ENCODE measurements at places on chromosomes 4 and X. TPM values are rescaled to one million over a fixed set of nuclear protein-coding genes. Genes with fewer than 3 reads are reported as not detected.

GRCh38 chr4:83179205-83179604 is 64.7 kb upstream of the PLAC8 start:
- DNase-seq: no peak

DNA sequence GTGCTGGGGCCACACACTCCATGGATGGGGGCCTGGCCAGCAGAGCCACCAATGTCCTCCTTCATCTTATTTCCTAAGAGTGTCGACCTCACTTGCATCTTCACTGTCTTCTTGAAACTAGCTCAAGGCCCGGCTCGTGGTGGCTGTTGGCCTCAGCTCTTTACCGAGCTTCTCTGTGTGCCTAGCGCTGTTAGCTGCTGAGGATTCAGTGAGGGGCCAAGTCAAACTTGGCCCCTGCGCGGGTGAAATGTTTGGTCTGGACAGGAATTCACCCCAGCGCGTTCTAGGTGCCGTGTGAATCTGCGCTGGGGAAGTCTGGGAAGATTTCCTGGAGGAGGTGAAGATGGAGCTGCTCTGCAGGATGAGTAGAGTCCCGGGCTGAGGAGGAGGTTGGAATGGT is 8.5 kb downstream of the SORCS2 start:
- no peak for DNase-seq

DNA sequence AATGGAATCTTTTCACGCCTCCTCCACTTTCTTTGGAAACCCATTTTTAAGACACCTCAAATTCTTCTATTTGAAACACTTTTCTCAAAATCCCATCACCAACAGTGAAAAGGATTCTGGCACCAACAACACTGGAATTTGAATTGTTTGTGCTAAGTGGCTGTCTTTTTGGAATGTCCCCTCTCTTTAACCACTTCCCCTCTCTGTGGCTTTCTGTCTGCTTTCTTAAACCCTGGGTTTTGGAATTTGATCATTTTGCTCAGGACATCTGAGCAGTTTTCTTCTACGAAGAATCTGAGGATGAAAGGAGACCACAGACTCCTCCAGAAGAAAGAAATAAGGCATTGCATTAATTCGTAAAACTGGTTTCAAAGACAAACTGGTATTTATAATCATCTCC is 89.0 kb downstream of the MXRA5 start:
- DNase-seq: no peak

Gene QRFPR
- 0.07 TPM for total RNA-seq

DNA sequence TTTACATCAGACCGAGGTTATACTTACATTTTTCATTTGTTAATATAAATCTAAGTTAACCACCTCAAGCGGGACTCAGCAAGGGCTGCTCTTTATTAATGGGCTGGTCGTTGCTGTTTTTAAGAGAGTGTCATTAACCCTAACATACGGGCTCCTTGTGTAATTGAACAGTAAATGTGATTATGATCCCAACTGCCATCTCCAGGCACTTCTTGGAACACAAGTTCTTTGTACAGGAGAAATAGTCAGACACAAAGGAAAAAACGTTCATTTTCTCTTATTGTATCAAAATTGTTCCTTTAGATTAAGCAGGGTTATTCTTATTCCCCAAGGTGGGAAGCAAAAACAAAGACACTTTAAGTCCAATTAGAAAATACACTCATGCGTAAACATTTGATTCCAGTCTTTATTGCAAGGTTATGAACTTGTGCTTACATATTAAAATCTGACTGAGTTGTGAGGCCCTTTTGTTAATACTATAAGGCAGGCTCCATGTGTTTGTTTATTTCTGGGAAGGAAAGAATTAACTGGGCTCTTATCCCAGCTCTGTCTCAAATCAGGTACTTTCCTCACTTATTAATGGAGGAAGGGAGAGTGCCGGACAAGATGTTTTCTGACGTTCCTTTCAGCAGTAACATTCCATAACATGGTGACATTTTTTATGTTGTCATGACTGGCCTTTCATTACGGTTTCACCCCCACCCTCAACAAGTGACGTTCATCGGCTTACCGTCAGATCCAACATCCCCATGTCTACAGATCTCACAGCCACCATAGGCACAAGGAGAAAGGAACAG is 95.9 kb downstream of the RASL11B start:
- DNase-seq: no peak

Gene SPANXN3
- not detected for total RNA-seq

GRCh38 chr4:117264072-117264471 is 178.7 kb upstream of the TRAM1L1 start:
- no peak for DNase-seq

Gene SPANXC
- total RNA-seq: not detected

DNA sequence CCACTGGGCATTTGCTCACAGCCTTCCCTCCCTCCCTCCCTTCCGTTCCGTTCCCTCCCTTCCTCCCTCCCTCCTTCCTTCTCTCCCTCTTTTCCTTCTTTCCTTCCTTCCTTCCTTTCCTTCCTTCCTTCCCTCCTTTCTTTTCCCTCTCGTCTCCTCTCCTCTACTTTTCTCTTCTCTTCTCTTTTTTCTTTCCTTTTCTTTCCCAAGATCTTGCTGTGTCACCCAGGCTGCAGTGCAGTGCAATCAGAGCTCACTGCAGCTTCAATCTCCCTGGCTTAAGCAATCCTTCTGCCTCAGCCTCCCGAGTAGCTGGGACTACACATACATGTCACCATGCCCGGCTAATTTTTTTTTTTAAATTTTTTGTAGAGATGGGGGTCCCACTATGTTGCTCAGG is 26.7 kb upstream of the ING2 start:
- no peak for DNase-seq

Gene POU3F4
- total RNA-seq: not detected

- no peak for DNase-seq
Observed at GRCh38 chr4:90486346-90486745, 359.2 kb downstream of the CCSER1 start.

Gene RAB28
- total RNA-seq: 9.5 TPM

DNA sequence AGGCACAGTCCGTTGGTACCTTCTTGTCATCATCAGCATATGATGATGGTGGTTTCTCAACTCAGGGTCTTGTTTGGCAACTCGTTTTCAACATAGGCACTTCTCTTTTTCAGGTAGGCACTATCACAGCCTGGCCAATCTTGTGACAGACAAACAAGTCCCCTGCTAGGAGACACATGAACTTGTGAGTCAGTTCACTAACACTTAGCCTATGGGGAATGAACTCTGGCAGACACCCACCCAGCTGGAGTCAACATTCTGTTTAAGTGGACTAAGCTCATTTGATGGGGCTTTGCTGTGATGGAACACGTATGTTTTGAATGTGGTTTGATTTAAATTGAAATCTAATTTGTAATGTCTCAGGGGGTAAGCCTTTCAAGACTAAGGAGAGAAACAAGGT is 100.7 kb upstream of the MAMLD1 start:
- no peak for DNase-seq

DNA sequence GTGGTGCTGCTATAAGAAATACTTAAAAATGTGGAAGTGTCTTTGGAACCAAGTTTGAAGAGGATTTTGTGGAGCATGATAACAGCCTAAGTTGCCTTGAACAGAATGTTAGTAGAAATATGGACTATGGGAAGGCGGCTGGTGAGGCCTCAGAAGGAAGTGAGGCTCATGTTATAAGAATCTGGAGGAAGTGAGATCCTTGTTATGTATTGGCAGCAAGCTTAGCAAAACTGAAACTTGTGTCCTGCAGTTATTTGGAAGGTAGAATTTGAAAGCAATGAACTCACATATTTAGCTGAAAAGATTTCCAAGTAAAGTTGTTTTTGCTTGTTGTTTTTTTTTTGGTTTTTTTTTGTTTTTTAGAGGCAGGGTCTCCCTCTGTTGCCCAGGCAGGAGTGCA is 13.6 kb upstream of the MED14 start:
- no peak for DNase-seq

GRCh38 chr4:79980448-79980847 is 92.6 kb downstream of the ANTXR2 start:
- no peak for DNase-seq

- peak; percentile 90 for DNase-seq
Observed at GRCh38 chr4:158121161-158121579, 51.7 kb downstream of the GASK1B start.

DNA sequence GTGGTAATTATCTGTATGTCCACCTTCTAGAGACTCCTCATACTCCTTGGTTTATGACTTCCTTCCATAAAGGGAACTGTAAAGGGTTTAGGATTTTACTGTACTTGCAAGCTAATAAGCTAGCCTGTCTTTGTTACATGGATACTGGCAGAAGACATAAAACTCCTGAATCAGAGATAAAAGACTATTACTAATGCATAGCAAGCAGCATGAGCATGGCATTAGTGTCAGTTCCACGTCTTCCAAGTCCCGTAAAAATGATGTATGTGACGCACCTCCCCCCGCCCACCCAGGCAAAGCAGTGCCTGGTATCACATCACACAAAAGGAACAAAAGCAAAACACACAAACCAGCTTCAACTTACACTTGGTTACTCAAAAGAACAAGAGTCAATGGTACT is 71.0 kb downstream of the SLC10A6 start:
- DNase-seq: no peak

- no peak for DNase-seq
Observed at GRCh38 chrX:146451136-146451535, 358.4 kb upstream of the CXorf51B start.

Gene FMR1NB
- total RNA-seq: not detected

DNA sequence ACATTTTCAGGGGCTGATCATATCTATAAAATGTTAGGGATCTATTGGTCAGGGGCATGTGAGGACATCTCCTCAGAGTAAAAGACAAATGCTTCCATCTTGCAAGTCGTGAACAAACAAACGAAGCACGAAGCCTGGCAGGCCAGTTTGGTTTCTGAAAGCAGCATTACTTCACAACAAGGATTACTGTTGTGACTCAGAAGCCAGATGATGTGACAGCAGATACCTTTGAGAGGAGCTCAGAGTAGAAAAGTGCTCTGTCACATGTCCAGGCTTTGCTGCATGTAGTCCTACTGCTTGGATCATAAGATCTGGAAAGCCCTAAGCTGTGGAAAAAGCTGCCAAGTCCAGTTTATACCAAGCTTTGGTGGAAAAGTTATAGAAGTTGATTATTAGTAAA is 1827.2 kb downstream of the ARAP2 start:
- DNase-seq: no peak

Gene PCSK1N
- total RNA-seq: 0.72 TPM

Gene EBP
- 32.9 TPM for total RNA-seq

DNA sequence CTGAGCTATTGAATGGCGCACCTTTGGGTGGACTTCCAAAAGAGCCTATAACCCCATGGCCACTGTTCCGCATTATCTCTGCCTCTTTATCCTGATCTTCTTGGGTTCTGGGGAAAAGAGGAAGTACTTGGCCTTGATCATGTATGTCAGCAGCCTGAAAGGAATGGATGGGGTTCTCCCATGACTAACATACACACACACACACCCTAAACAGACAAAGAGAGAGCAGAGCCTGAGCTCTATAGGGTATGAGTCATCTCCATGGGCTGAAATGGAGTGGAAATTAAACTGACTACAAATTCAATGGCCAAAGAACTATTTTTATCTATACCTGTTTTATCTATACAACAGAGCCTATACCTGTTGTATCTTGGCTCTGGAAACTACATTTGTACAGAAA is 141.5 kb upstream of the MTMR8 start:
- DNase-seq: no peak

Gene SPANXB1
- not detected for total RNA-seq

DNA sequence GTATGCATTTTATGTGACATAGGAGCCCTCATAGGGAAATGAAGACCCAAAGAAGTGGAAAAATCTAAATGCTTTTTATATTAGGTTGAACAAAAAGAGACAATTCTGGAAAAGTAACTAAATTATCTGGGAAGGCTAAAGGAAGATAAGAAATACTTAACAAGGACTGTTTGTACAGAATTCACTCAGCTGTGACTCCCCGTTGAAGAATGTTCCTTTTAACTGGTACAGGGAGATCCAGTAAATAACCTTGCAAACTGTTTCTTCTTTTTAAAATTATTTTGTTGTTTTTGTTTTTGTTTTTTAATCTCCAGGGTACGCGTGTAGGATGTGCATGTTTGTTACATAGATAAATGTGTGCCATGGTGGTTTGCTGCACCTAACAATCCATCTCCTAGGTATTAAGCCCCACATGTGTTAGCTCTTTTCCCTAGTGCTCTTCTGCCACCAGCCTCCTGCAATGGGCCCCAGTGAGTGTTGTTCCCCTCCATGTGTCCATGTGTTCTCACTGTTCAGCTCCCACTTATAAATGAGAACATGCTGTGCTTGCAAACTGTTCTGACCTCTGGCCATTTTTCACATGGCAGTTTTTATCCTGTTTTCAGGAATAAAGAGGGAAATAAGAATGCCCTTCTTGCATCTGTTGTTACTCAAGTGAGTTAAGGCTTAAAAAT is 81.7 kb downstream of the PWWP3B start:
- no peak for DNase-seq

- DNase-seq: peak; percentile 25
Observed at GRCh38 chr4:158129694-158130093, 43.1 kb downstream of the GASK1B start.

Gene AMBN
- not detected for total RNA-seq

Measured in MG63 (cell line).